ENCODE measurements at places on chromosomes 11 and 22. TPM values are rescaled to one million over a fixed set of nuclear protein-coding genes. Genes with fewer than 3 reads are reported as not detected.

APOL1 gene
- total RNA-seq = 2.5 TPM

TIMM10B gene
- 42.2 TPM for total RNA-seq

DNA sequence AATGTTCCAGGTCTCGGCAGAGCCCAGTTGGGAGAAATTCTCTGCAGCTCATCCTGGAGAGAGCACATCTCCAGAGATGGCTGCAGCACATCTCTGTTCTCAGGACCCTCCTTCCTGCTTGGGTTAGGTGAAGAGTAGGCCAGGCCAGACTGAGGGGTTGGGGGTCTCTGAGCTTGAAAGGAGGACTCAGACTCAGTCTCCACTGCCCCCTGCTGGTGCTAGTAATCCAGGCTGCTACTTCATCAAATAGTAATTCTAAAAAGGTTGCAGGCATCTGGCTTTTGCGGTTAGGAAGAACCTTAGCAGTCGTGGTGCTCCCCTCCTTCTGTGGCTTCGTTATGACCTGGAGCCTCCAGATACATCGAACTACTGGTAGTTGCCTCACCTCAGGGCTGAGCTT, 9.7 kb downstream of the TUB start:
- peak; percentile 75 for DNase-seq

DNA sequence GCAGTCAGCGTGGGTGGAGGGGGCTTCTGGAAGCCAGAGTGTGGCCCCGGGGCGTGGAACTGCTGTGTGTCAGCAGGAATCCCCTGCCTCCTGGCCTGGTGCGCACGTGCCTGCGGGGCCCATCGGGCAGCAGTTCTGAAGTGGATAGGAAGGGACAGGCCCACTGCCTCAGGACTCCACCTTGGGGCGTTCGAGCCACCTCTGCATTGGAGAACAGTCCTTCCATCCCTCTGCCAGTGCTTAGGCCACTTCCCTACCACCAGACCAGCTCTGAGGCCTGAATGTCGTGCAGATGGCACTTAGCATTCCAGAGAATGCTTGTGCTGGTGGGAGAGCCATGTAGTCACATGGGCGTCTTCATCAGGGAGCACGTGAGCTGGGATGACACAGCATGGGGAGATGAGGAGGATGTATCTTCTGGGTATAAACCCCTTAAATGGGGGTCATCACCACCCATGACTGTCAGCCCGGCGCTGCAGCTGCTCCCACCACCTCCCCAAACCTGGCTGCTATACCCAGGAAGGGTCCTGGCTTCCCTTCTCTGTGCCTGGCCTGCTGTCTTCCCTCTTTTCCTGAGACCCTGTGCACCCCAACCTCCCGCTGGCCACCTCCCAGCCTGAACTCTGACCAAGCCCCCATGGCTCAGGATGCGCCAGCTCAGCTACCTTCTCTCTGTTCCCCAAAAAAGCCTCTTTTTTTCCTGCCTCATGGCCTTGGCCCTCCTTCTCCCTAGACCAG, 9.7 kb downstream of the INCENP start:
- no peak for DNase-seq

DNA sequence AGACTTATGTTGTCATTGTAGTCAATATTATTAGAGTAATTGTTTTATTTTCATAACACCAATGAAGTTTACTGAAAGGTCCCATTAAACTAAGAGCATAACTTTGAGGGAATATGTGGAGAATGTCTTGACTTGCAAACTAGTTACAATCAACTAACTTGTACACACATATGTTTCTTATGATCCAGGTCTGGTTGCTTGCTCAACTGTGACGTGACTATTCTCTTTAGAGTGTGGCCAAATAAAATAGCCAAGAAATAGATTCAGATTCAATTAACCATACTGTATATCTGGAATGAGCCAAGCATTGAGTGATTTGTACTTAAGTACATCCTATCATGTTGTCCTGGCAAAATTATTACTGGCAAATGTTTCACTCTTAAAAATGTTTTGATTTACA, 101.7 kb downstream of the METTL15 start:
- DNase-seq = no peak

DNA sequence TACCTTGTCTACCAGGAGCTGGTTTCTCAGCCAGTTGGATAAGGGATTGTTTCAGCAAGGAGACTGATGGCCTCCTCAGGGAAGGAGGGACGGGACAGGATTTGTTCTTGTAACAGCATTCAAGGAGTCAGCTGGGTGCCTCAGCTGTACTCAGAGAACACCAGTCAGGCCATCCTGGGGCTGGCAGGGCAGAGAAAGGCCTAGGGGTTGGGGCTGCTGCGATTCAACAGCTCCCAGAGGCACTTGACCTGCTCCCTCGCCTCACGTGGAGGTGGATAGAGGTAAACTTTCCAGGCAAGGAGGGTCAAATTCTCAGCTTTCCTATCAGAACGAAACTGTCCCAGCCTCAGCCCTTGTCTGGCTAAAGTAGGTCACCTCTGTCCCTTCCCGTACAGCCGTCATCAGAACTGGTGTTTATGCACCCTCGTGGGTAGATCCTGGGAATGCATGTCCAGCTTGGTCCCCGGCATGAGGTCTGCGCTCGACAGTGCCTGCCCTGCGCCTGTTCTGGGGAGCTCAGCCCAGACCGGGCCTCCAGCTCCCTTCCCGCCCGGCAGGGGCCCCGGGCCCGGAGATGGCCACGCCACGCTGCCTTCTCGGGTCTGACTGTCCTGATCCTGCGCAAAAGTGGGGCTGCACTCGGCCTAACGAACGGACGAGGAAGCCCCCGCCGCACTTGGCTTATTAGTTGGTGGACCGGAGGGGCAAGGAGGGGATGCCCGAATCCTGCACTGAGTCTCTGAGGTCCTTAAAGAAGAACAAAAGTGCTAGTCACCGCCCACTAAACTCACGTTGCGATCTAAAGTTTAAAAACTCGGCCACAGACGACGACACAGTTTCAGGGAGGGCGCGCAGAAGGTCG, 762 bp upstream of the CCDC134 start:
- DNase-seq = peak; percentile 9

DNA sequence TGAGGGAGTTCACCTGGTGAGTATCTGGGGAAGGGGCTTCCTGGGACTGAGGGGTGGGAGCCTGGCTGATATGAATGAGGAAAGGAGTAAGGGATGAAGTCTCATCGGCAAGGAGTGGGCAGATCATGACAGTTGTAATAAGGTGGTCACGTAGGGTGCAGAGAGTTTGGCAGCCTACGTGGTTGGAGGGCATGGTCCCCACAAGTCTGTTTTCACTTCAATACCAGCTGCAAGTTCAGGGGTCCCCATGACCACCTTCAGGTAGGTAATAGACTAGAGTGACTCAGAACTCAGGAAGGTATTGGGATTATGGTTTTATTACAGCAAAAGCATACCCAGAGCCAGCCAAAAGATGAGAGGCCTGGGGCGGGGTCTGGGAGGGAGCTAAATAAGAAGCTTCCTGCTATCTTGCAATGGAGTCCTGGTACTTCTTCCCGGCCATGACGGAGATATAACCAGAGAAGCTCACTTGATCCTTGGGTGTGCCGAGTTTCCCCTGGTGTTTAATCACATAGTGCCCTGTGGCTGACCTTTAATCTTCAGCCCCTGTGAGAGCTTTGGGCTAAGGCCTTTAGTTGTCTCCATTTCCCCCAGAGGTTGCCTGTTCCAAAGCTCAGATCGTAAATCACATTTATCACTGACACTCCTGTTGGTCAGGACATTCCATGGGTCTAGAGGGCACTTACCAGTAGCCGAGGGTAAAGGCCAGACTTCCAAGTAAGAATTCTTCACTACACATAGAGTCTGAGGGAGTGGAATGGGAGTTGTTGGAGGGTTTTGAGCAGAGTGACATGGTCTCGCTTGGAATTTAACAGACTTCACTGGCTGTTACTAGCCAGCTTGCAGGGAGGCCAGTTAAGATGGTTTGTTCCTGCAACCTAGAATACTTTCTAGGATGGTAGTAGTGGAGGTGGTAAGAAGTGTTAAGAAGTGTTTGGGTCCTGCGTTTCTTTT, 9.1 kb downstream of the SLC3A2 start:
- DNase-seq = no peak

GRCh38 chr11:119347940-119348605, 1.6 kb upstream of the MFRP start:
- no peak for DNase-seq

DNA sequence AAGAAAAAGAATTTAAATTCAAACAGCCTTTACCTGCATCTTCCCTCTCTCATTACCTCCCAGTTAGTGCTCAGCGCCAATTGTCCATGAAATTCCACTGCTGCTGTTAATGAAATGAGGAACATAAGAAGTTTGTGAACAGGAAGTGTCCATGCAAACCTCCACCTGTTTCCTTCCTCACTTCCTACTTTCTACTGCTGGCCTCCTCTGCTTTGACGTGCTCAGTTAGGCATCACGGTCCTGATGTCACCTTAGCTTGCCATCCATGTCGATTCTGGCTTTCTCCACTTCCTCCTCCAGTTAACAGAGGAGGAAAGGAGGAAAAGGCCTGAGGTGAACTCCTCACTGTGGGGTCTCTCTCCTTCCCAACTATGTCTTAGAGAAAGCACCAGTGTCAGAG, 26.9 kb upstream of the HTR3A start:
- no peak for DNase-seq

DNA sequence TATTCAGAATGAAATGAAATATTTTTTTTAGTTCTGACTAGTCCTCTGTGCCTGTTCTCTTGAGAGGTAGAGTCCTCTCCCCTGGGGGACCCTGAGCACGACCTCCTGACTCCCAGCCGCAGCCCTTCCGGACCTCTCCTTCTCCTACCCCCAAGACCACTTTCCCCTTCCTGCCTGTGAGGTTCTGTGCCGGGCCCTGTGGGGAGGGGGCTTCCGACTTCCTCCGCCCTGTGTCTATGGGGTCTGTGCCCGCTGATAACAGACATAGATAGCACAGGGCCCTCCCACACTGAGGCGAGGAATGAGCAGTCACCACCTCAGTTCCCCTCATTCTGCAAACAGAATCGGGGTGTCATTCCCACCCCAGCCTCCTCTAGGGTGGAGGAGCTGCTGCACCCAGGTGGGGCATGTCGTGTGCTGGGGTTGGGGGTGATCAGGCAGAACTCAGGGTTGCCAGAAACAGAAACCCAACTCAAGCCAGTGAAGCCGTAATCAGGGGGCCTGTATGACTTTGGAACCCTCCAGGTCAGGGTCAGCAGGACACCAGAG, 11.9 kb upstream of the PKP3 start:
- DNase-seq = no peak

Data from endothelial cell (in vitro differentiated cells).